EH (cell line): ENCODE measurements at places on chromosomes 2 and 18.

DNA sequence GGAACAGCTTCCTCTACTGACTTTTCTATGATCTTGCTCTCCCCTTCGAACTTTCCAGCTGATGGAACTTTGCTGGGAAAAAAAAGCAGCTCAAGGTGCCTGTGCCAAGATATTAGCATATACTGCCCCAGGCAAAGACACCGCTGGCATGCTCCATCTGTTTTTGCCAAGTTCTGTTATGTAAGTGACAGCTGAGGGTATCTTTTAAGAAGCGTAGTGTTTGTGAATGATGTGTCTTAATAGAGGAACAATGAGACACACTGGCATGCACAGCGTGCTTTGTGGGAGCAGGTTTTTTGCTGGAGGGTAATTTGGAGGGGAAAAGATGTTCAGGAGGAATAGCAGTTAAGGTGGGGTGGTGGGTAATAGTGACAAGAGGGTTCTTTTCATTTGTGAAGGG is 47.8 kb downstream of the SLC4A3 start:
- DNase-seq: peak; percentile 35

- DNase-seq: no peak
These were observed 85.8 kb downstream of the CERS6 start for GRCh38 chr2:168541858-168542257.

DNA sequence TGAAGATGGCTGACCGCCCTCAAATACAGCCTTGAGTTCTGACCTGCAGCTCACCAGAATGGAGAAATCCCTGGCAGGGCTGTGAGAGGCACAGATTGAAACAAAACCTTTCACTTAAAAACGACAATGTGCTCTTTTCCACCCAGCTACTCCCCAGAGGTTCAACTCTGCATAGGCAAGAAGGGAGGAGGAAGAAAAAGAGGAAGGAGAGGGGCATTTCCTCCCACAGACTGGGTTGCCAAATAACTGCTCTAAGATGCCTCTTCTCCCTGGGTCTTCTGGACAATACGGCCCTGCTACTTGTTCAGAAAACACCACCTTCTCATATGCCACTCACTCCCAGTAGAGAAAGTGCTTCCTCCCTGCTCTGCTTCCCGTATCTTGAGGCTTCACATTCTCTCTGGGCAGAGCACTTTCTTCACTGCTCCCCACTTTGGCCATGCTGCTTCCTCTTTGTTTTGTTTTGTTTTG is 136.4 kb upstream of the SLC1A4 start:
- DNase-seq: no peak

GRCh38 chr2:10332402-10333246 is 29.9 kb downstream of the HPCAL1 start:
- DNase-seq: no peak

DNA sequence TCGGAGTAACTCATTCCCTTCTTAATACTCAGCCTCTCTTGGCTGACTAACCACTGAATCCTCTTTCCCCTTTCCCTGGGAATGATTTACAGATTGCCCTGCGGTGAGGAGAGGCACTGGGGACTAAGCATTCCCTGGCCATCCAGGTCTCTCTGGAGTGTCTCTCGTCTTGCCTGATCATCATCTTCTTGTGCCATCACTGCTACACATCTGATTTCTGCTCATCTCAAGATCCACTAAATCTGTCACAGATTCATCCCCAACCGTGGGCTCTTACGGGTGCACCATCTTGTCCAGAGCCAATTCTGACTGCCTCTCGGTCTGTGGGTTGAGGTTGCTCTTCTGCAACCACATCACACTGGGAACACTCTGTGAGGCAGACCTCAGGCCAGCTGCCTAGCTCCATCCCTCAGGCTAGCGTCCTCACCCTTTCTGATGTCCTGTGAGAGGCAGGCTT is 12.0 kb downstream of the SFTPB start:
- peak; percentile 90 for DNase-seq
